ENCODE measurements at places on chromosomes 1 and 21.

DNA sequence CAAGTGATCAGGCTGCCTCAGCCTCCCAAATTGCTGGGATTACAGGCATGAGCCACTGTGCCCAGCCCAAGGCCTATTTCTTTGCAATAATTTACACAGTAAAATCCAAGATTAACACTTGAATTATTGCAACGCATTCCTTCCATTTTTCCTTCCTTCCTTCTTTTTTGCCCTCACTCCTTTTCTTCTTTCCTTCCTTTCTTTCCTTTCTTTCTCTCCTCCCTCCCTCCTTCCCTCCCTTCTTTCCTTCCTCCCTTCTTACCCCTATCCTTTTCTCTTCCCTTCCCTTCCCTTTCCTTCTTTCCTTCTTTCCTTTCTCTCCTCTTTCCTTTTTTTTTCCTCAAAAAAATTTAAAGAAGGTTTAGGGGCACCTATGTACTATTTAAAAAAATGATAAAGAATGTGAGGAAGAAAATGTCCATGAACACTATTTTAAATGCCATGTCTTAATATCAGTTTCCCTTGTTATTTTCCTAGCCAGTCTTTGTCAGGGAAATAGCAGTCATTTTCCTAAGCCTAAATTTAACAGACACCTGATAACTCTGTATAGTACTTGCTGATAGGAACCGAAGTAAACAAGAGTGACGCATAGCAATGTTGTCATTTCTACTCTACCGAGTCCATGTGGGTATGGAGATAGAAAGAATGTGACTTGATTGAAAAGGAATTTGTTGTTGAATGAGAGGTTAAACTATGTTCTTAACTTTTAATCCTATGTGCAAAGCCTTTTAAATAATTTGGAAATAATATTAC is 79.8 kb upstream of the HMCN1 start:
- no peak for DNase-seq

- DNase-seq: no peak
Observed at GRCh38 chr1:83923553-83923952, 75.4 kb downstream of the TTLL7 start.

- DNase-seq: no peak
Observed at GRCh38 chr1:33784876-33785275, 79.0 kb upstream of the HMGB4 start.

GRCh38 chr1:147168626-147169058 is 3.6 kb downstream of the PRKAB2 start:
- no peak for DNase-seq

DNA sequence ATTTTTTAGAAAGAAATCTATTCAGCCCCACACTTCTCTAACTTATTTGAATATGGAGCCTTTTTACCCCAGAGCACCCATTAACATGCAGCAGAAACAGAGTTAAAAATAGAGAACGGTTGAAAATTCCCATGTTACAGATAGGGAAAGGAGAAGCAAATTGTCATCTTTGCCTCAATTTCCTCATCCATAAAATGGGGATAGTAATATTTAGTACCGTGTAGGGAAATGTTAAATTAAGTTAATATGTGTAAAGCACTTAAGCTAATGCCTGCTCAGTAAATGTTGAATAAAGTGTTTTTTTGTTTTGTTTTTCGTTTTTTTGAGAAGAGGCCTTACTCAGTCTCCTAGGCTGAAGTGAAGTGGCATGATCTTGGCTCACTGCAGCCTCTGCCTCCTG is 50.3 kb downstream of the NAV1 start:
- DNase-seq: no peak

DNA sequence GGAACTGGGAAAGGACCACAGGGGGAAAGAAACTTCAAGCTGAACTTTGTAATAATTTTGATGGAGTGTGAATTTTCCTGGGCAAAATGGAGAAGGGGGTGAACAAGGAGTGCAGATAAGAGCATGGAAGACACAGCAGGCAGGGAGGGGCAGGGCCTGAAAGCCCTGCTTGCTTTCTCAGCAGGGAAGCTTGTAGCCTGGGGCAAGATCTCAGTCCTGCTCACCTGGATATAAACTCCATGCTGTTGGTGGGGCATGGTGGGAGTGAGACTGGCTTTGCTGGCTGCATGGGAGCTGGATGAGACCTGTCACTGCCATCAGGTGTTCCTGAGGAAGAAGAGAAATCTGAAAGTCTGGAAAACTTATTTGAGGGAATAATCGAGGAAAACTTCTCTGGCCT is 58.7 kb upstream of the RC3H1 start:
- no peak for DNase-seq

- no peak for DNase-seq
Observed at GRCh38 chr1:246709835-246710234, 14.4 kb upstream of the SCCPDH start.

- peak; percentile 75 for DNase-seq
Observed at GRCh38 chr21:41367945-41368734, 6.3 kb downstream of the MX2 start.
